ENCODE measurements at places on chromosomes 2 and 18. TPM values are rescaled to one million over a fixed set of nuclear protein-coding genes. Genes with fewer than 3 reads are reported as not detected.

DNA sequence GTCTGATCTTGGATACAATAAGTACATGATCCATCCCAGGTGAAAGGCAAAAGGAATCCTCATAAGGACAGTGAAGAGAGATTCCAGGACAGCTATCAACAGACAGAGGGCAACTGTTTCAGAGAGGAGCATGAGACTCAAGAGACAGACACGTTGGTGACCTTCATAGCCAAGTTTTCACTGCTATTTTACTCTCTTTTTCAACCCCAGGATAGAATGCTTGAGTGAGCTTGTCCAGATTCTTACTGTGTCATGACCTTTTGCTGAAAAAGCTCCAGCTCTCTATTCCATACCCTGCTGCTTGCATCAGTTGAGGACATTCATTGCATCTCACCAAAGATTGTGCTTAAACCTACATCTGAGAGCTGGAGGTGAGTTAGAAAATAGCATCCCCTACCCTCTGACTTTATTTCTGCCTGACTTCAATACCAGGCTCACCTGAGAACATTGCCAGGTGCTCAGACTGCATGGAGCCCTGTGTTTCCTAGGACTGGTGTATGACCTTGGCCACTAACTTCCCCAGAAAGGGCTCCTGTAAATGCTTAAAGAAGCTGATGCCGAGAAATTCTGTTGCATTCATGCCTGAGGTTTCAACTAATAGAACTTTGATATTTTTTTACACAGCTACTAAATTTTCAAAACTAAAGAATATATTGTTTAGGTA, 70.4 kb upstream of the TMEM17 start:
- H3K4me3 ChIP-seq, result no peak overlapping the region
- no peak for DNase-seq
- no peak overlapping the region for H3K27ac ChIP-seq
- H3K4me1 ChIP-seq, result no peaks in the 10 kb centered on the region

DNA sequence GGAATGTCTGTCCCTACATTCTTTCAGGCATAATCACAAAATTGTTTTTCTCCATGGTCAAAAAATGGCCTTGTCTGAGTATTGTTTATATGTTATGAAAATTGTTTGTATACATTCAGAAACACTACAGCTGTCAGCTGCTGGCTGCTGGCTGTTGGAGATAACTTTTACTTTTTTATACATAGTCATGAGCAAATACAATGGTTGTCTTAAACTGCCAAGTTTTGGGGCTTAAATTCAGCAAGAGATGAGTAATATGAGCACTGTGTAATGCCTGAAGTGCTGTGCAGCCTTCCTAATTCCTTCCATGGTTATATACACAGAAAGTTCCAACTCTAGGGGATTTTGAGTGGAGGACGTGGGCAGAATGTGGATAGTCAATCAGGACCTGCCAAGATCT, 168.9 kb upstream of the RMP24 start:
- H3K36me3 ChIP-seq, result no peaks in the 10 kb centered on the region
- no peaks in the 10 kb centered on the region for H3K4me1 ChIP-seq
- no peak overlapping the region for H3K4me3 ChIP-seq
- no peak overlapping the region for H3K27ac ChIP-seq

The TUBB8B gene
- total RNA-seq, result 0.47 TPM

GRCh38 chr2:224576088-224576715, 9.0 kb downstream of the CUL3 start:
- peaks cover 91% of the 10 kb centered on the region for H3K4me1 ChIP-seq
- H3K4me3 ChIP-seq, result no peak overlapping the region
- H3K36me3 ChIP-seq, result no peaks in the 10 kb centered on the region
- no peaks in the 10 kb centered on the region for H3K27me3 ChIP-seq
- no peak overlapping the region for H3K27ac ChIP-seq

The C1GALT1C1L gene
- 0.44 TPM for total RNA-seq
